ENCODE measurements at places on chromosomes 13 and 19.

GRCh38 chr13:37690361-37690760 is 91.8 kb upstream of the POSTN start:
- no peak for DNase-seq

DNA sequence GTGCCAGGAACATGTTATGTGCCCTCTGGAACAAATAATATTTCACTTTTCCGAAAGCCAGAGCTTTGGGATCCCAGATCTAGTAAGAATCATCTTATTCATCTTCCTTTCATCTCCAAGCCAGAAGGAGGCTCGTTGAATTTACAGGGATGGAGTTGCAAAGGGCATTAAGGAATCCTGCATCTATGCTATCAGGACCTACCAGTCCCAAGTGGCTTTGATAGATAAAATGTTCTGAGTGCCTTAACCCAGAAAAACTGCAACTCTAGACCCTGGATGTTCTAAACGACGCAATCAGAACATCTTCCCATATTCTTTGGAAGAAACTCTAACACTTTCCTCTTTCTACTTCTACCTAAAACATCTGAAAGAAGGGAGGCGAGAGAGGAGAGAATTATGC is 9.2 kb upstream of the EDDM13 start:
- DNase-seq = no peak

GRCh38 chr19:10037809-10038208 is 24.5 kb downstream of the RDH8 start:
- no peak for DNase-seq

DNA sequence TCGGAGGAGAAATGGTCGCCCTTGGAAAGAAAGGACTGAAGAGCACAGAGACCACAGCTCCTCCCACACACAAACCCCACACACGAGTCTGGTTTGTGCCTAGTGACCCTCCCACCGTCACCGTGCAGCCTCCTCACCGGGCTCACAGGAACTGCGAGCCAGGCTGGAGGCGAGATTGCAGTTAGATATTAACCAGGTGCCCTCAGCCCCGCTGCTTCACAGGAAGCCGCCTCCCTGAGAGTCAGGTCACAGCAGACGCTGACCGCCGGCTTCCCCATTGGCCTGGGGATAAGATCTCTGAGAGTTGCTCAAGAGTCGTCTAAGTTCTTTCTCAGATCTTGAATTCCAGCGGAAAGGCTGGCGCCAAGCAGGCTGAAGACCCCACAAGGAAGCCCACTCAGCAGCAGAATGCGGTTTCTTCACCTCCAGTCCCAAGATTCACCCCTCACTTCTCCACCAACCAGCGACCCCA is 870 bp downstream of the ZNF44 start:
- DNase-seq = peak; percentile 58

DNA sequence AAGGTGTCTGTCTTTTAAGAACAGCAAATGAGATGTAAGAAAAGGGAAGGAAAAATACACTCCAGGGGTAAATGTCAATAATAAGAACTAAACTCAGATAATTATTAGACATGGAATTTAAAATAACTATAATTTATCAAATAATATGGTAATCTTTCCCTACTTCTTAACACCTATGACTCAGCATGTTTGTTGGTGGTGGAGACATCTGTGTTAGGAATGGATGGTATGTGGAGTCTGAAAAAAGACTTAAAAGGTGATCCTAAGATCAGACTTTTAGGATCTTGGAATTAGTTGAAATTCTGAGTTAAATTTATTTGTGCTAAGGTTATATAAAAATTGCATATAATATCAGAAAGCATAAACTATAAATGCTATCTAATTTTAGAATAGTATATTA is 915.1 kb downstream of the SLITRK5 start:
- DNase-seq = no peak

Data from CD14-positive monocyte (primary cell).